ENCODE measurements at places on chromosomes 5 and 9.

DNA sequence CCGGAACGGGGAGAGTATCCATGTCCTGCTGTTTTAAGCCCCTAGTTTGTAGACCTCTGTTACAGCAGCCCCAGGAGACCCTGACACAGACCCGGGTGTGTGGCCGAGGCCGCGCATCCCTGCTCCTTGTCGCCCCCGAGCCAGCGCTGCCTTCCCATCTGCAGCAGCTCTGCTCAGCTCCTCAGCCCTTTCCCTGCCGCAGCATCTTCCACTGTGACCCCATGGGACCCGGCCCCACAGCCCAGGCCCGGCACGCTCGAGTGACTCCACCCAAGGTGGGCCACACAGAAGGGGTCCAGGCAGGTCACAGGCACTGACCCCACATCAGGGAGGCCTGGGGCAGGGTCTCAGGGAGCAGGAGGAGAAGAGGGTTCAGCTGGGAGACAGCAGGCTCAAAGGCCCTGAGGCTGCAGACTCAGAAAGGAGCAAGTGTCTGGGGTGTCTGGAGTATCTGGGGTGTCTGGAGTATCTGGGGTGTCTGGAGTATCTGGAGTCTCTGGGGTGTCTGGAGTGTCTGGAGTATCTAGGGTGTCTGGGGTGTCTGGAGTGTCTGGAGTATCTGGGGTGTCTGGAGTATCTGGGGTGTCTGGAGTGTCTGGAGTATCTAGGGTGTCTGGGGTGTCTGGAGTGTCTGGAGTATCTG, 31.2 kb downstream of the LHX3 start:
- DNase-seq = no peak

DNA sequence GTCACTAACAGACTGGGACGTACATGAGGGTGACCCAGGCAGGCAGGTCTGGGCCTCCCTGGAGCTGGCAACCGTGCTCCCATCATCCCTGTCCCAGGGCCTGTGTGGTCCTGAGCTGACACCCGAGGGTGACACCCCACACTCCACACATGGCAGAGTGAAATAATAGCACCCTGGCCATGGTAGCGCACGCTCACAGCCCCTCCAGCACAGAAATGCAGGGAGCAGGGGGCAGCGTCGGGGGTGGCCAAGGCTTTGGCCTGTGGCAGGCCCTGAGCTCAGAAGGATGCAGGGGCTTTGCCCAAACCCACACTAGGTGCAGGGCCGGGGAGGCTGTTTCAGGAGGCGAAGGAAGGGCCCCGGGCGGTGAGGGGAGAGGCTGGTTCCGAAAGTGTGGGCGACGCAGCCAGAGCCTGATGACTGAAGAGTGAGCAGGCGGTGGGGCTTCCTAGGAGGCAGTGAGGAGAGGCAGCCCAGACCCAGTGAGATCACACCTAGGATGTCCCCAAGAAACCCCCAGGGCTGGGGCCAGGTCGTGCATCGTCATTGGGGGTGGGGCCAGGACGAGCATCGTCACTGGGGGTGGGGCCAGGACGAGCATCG, 12.9 kb downstream of the OR2V2 start:
- DNase-seq = no peak

DNA sequence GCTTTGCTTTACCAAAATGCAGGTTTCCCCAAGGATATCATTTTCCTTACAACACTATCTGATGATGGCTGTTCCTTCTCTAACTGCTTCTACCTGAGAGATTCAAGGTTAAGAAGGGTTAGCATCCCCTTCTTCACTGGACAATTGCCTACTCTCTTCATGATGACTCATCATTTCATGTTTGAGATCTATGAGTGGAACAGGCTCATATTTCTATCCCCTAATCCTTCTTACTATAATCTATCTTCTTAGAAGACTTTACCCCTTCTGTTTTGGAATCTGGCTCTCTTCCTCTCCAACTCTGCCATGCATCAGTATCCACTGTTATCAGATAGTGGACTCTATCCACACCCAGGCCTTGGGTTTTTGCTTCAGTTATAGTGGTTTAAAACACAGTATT, 54.3 kb downstream of the NR3C1 start:
- DNase-seq = no peak

- DNase-seq = no peak
Observed at GRCh38 chr9:108163321-108164005, 673.9 kb upstream of the KLF4 start.

DNA sequence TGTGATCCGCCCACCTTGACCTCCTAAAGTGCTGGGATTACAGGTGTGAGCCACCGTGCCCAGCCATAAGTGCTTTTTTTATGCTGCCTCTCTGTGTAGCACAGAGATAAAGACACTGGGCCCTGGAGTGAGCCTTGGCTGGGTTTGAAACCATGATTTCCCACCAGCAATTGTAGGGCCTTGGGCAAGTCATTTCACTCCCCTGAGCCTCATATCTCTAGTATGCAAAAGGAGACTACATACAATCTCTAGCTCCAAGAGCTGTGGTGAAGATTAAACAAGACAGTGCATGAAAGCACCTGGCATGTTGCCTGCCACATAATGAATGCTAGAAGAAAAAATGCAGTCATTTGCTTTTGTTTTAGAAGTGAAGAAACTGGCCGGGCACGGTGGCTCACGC, 3.9 kb downstream of the FABP6 start:
- DNase-seq = no peak

DNA sequence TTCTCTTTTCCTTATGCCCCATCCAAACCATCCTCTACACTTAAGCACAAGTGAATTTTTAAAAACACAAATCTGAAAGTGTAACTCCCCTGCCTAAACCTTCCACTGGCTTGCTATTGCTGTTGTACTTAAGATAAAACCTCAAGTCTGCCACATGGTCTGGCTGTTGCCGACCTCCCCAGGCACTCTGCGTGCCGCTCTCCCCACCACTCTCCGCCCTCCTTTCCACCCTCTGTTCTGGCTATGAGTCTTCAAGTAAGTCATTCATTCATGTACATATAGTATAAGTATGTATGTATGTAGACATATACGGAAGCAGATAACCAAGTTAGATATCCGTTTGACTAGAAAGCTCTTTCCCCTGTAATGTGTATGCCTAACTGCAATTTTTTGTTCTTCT, 94.7 kb upstream of the ANKRD55 start:
- no peak for DNase-seq

- peak; percentile 48 for DNase-seq
Observed at GRCh38 chr9:114348906-114349482, 19.3 kb downstream of the ORM2 start.

GRCh38 chr5:54480296-54480695, 24.8 kb downstream of the HSPB3 start:
- DNase-seq = no peak

DNA sequence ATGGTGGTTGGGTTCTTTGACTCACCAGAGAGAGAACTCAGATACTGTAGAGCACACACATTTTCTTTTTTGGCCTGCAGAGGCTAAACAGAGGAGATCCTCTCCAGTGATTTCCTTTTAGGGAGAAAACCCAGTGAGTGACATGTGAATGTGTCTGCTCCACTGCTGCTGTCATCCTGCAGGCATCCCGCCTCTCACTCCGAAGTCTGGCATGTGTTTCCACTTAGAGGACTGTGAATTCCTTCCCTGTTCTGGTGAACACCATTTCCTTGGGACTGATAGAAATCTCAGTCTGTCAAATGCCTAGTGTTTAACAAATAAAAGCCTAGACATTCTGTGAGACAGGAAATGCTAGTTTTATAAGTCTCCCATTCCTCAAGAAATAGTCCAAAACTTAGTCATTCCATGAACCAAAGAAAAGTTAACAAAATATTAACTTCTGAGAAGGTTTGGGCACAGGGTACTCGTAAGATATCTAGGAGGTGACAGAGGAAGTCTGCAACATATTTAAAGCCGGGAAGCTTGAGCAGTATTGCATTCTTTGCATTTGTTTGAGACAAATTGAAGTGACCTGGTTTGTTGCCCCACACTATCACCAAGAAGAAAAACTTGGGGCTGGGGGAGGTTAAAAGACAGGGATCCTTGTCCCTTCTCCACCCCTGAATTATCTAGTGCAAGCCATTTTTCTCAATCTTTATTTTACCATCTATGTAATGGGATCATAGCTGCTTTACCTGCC, 74.9 kb upstream of the NIPAL4 start:
- no peak for DNase-seq

DNA sequence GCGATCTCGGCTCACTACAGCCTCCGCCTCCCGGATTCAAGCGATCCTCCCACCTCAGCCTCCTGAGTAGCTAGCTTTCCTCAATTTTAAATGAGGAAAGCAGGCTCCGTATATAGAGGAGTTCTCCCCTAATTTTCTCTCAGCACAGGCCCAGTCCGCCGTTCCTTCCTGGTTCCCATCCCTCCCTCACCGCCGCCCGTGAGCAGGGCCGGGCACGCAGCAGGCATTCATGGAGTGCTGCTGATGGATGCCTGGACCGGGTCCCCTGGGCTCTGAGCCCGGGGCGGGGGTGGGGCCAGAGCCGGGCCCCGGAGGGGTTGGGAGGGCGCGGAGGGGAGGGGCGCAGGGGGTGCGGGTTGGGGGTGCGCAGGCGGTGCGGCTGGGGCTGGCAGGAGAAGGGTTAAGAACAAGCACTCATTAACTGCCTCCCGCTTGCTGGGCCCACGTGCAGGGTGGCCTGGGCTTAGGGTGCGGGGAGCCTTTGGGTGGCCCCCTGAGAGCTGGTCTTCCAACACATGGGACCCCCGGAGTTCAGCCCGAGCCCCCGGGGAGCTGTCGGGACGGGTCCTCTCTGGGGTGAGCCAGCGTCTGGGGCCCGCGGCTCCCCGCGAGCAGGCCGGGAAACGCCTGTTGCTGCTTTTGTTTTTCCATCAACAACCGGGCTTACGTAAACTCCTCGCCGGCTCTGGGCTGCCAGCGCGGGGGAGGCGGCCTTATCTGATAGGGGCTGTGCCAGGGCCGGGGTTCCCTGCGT, 33.7 kb downstream of the LHX2 start:
- DNase-seq = peak; percentile 18

DNA sequence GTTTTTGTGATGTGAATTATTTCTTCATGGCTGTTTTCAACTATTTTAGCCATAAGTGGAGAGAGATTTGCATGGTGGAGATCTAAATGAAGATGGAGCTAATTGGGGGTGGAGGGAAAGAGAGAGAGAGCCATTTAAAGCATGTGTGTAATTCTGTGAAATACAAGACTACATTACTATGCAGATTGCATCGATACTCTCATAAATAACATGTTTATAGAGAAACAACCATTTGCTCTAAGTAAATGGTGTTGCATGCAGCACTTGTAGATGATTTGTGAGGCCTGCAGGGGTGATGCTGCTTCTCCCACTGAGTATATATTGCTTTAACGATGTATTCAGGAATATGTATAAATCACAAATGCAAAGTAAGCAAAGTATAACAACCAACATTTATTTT, 270.2 kb upstream of the RIOK2 start:
- DNase-seq = no peak

- peak; percentile 6 for DNase-seq
Observed at GRCh38 chr9:90142580-90142979, 500.0 kb downstream of the DIRAS2 start.

DNA sequence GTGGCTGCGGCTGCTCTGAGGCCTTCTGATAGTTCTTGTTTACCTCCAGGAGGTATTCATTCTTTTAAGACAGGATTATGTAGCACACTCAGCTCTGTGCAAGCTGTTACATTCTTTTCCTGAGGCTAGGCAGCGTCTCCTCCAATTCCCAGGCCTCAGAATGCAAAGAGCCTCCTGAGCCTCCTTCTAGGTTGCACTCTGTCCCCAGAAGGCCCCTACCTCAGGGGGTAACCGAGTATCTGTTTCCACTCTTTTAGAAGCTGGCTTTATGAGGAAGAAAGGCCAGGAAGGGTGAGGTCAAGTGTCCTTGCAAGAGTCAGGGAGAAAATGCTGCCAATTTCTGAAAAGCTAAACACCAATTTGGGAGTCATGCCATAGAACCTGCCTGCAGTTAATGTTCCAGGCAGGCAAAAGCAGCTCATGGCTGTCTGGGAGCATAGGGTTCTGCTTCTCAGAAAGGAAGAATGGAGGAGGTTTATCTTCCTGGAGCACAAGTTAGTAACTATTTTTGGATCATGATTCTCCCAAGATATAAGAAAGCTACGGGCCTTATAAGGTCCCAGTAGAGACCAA, 178.9 kb downstream of the SEMA6A start:
- DNase-seq = peak; percentile 69

DNA sequence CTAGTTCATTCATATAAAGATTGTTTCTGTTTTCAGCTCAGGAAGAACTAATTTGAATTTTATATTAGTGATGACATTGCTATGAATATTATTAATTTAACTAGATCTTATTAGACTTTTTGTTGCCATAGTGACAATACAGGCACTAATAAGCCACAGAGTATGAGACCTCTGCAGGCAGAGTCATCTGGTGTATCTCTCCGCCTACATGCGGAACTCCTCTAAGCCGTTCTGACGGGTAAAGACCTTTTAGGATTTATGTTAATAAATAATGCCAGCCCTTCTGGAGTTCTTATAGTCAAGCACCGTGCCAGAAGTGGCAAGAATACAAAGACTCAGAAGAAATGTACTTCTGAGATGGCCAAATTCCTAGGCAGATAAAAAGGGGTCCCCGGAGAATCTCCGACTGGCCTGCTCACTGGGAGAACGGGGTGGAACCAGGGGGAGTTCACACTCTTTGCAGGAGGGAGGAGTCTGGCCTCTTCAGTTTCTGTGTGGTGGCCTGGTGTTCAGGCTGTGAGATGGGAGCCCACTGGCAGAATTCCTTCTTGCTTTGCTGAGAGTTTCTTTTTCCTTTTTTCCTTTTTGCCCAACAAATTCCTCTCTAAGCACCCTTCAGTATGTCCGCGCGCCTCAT, 85.1 kb upstream of the IL12B start:
- no peak for DNase-seq

DNA sequence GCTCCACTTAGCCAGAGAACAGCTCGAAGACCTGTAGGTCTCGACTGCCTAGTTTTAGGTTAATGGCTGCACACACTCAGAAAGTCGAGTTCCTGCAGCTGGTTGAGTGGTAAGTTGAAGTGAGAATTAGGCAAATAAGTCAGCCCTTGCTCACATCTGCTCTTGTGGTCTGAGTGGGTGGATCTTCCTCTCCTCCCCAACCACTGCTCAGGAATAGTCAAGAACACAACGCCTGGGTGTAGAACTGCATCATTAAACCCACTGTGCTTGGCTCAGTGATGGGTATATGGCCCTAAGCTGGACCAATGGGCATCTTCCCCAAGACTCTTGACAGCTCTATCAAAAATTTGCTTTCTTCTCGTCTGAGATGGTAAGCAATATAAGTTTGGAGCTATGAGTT, 20.9 kb upstream of the ADAM19 start:
- no peak for DNase-seq

GRCh38 chr9:120505186-120505585, 74.8 kb downstream of the CDK5RAP2 start:
- DNase-seq = no peak

- no peak for DNase-seq
Observed at GRCh38 chr5:31487506-31487905, 44.4 kb downstream of the DROSHA start.

- DNase-seq = no peak
Observed at GRCh38 chr9:96071076-96071814, 195.8 kb downstream of the ERCC6L2 start.

GRCh38 chr9:6040077-6040476, 24.7 kb upstream of the RANBP6 start:
- no peak for DNase-seq

GRCh38 chr5:16926417-16926816, 9.7 kb downstream of the MYO10 start:
- DNase-seq = no peak

GRCh38 chr5:24381861-24382489, 262.8 kb downstream of the CDH10 start:
- DNase-seq = no peak

- DNase-seq = no peak
Observed at GRCh38 chr5:171711571-171711970, 74.0 kb upstream of the SMIM23 start.
